Naive thymus-derived CD4-positive, alpha-beta T cell (primary cell): ENCODE measurements at places on chromosomes 1 and 21. TPM values are rescaled to one million over a fixed set of nuclear protein-coding genes. Genes with fewer than 3 reads are reported as not detected.

The SH2D5 gene
- total RNA-seq, result 0.05 TPM in 1 of 2 replicates, not detected in the other

The LCE1A gene
- not detected for total RNA-seq

The CHODL gene
- not detected for total RNA-seq

The KCNN3 gene
- total RNA-seq, result 0.29 TPM

The DMBX1 gene
- not detected for total RNA-seq

The HAPLN2 gene
- not detected for total RNA-seq

The KCNE2 gene
- total RNA-seq, result not detected

The LCE2C gene
- total RNA-seq, result not detected in 2 replicates

GRCh38 chr1:97721221-97721620 lies 199.6 kb downstream of the DPYD start:
- no peak for DNase-seq

DNA sequence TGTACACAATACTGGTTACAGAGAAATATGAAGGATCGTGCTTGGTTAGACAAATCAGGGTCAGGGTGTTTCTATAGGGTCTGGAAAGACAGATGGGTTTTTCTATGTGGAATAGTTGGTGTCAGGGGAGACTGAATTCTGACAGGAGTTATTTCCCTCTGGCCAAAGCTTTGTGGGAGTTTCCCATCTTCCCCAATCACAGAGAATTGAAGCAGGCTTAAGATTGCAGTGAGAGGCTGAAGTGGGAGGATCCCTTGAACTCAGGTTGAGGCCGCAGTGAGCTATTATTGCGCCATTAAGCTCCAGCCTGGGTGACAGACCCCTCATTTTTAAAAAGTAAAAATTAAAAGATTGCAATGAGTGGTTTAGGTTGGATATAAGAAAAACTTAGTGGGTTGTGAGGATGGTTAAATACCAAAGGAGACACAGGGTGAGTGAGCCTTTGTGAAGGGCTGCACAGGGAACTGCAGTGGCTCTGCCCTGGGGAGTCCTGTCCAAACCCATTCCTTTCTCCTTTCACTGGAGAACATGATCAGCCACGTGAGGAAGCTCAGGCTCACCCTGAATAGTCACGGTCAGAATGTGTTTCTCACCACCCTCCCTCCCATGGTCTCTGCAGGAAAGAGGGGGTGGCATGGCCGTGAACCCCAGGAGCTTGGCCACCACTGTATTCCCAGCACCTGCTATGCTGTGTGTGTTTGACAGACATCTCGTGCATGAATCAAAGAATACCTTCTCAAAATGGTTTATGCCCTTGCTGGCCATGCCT lies 101.2 kb downstream of the INTS7 start:
- DNase-seq, result no peak
